GM04503 (cell line): ENCODE measurements at places on chromosomes 6 and 20.

DNA sequence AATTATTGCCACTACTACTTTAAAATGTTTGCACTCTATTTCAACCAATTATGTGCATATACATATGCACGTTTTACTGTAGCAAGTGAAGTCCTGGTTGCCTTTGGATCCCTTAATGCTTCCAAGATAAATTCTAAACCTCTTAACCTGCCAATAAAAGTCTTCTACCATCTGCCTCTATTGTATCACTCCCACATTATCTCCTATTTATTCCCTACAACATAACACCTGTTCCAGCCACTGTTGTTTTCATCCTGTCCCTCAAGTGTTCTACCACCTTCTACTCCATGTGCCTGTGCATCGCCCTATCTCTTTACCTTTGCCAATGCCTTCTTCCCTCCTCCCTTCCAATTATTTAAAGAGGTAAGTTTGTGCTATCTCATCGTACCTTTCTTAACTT, 499.0 kb upstream of the RNF217 start:
- DNase-seq, result no peak

DNA sequence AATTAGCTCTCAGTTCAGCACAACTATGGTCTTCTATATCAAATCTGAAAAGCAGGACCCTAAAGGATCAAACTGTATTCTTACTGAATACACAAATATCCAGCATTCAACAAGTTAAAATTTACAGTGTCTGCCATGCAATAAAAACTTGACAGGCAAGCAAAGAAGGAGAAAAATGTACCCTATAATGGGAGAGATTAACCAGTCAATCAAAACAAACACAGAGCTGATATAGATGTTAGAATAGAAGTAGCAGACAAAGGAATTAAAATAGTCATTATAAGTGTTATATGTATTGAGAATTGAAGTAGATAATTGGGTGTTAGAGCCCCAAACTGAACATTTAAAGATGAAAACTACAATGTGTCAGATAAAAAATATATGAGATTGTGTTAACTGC, 914.9 kb downstream of the EPHA7 start:
- no peak for DNase-seq

DNA sequence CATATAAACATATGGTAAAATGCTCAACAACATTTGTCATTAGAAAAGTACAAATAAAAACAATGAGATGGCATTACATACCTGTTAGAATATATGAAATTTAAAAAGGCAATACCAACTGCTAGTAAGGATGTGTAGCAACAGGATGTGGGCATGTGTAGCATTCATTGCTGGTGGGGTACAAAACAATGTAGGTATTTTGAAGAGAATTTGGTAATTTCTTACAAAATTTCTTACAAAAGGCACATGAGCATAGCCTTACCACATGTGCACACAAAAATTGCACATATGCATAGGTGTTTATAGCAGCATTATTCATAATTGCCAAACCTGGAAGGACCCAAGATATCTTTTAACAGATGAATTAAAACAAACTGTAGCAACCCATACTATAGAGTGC, 1355.1 kb upstream of the CITED2 start:
- DNase-seq, result no peak

DNA sequence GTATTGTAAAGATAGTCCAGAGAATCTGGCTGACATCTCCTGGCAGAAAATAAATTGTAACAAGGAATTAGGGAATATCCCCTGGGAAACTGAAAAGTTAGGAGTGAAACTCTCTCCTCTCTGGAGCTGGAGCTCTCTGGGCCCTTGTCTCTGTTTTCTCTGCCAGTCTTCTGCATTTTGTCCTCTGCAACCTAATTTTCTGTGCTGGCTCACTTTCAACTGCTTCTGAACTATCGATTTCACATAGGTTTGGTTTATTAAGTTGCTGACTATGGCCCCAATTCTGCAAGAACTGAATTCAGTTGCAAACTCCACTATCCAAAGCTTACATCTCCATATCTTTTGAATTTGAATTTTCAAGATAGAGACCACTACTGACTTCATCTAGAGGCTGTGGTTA, 9.3 kb downstream of the TCF21 start:
- no peak for DNase-seq

- no peak for DNase-seq
These were observed 581.4 kb upstream of the GJE1 start for GRCh38 chr6:141551318-141551717.

- DNase-seq, result no peak
These were observed 409 bp upstream of the ATXN1 start for GRCh38 chr6:16761471-16762267.

- no peak for DNase-seq
These were observed 107.9 kb downstream of the TSHZ2 start for GRCh38 chr20:53079828-53080686.

DNA sequence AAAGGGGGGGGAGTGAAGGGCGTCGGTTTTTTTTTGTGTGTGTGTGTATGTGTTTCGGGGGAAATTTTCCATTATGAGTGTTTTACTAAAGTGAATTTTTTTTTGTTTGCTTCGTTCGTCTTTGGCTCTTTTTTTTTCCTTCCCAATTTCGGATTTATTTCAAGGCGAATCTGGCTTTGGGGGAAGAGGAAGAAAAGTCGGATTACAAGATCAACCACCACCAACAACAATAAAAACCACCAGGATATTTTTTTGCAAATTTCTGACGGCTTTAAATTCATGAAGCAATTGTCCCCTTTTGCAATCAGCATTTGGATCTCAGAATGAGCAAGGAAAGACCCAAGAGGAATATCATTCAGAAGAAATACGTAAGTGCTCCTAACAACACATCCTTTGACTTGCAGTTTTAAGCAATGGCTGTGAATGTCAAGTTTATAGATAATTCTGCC, 372 bp downstream of the JARID2 start:
- DNase-seq, result no peak

GRCh38 chr20:16953858-16954257, 205.7 kb downstream of the OTOR start:
- DNase-seq, result no peak

- no peak for DNase-seq
These were observed 114.5 kb downstream of the JAG1 start for GRCh38 chr20:10559266-10559665.

DNA sequence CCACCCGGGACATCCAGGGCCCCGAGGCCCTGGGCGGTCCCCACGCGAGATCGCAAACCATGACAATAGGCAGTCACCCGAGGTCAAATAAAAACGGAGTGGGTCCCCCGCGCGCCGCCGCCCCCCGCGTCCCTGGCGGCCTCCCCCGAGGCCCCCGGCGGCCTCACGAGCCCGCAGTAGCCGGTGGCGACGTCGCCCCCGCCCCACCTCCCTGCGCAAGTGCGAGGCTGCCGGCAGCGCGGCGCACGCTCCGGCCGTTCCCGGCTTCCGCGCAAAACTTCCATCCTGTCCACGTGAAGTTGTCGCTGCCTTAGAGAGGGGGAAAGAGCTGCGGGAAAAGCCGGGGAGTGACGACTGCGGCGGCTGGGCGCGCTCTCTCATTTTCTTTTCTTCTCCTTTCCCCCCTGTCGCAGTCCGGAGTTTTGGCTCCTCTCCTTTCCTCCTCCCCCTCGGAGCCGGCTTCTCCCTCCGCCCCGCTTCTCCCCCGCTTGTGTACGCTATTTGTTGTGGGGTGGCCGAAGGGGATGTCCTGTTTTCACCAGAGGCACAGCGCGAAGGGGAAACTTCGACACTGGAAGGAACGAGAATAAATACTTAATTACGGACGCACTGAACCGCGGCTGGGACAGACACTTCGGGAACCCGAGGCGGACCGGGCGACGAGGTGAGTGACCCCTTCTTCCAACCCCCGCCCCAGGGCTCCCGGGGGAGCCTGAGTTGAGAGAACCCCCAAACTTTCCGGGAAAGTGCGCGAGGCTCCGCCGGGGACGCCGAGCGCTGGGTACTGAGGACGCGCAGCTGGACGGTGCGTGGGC, at the start of gene EYA4:
EYA4 (plus strand) TSS at position 272 of the 815 bp plus-strand sequence. CDS start 33,424 bp downstream, outside the sequence.
- DNase-seq, result no peak

GRCh38 chr6:53192682-53193188, 44.1 kb upstream of the GCM1 start:
- DNase-seq, result no peak

DNA sequence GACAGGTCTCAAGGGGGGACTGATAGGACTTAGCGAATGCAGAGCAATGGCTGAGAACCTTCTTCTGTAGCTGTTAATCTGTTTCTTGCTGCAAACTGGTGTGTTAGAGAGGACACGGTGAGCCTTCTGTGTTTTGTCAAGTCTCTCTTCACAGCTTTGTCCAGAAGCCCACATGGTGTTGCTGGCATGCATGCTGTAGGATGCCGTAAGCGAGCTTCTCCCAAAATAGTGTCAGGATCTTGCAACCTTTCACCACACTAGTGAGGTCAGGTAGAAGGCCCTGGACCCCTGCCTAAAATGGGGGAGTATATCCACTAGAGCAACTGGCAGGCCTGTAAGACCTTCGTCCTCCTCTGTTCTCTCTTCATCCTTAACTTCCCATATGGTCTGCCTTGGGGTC, 51.9 kb upstream of the GLP1R start:
- no peak for DNase-seq

GRCh38 chr6:63705707-63706106, 70.1 kb downstream of the PHF3 start:
- no peak for DNase-seq

DNA sequence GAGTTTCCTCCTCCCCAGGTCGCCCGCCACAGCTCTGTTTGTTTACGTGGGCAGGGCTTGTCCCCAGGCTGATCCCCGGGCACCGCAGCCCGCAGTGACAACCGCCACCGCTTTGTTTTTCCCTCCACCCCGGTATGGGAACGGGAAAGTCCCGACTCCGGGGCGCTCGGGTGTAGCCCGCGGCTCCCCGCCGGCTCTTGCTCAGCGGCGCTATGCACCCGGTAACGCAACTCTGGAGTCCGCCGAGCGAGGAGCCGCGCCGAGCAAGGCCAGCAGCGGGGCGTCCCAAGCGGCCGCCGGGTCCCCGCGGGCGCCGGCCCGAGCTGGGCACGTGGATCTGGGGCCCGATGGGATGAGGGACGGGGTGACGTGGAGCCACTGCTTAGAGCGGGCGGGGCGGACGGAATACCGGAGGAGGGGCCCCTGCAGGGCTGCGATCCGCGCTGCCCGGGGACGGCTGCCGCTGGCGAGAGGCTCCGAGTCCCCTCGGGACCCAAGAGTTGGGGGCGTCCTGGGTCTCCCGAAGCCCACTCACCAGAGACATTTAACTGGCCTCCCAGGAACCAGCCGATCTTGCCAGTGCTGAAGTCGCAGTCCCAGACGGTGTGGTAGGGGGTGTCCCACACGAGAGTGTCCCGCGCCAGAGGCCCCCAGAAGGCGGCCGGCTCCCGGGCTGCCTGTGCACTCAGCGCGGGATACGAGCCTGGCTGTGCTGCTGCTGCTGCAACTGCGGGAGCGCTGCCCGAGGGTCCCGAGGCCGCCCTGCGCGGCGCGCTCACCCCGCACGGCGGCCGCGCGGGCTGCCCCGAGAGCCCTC, 497 bp downstream of the ACSS1 start:
- no peak for DNase-seq

GRCh38 chr20:41668057-41668749, 50.0 kb upstream of the CHD6 start:
- no peak for DNase-seq

- DNase-seq, result no peak
These were observed 95.6 kb downstream of the UST start for GRCh38 chr6:148842296-148843019.

- no peak for DNase-seq
These were observed 59.0 kb downstream of the TFAP2C start for GRCh38 chr20:56688106-56688505.

DNA sequence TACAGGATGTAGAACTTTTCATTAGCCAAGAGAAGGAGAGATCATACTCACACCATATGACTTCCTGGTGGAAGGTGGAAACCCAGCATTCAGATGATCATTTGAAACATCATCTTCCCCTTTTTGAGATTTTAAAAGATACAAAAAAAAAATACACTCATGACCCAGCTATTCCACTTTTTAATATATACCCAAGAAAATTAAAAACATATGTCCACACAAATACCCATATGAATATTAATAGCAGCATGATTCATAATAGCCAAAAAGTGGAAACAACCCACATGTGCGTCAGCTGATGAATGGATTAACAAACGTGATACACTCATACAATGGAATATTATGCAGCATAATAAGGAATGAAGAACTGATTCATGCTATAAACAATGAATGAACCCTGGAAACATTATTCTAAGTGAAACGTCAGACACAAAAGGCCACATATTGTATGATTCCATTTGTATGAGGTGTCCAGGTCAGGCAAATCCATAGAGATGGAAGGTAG, 130.0 kb upstream of the SGK1 start:
- peak; percentile 83 for DNase-seq

GRCh38 chr20:10571313-10571815, 102.4 kb downstream of the JAG1 start:
- no peak for DNase-seq

GRCh38 chr6:85364344-85364743, 85.5 kb upstream of the NT5E start:
- DNase-seq, result peak; percentile 16

DNA sequence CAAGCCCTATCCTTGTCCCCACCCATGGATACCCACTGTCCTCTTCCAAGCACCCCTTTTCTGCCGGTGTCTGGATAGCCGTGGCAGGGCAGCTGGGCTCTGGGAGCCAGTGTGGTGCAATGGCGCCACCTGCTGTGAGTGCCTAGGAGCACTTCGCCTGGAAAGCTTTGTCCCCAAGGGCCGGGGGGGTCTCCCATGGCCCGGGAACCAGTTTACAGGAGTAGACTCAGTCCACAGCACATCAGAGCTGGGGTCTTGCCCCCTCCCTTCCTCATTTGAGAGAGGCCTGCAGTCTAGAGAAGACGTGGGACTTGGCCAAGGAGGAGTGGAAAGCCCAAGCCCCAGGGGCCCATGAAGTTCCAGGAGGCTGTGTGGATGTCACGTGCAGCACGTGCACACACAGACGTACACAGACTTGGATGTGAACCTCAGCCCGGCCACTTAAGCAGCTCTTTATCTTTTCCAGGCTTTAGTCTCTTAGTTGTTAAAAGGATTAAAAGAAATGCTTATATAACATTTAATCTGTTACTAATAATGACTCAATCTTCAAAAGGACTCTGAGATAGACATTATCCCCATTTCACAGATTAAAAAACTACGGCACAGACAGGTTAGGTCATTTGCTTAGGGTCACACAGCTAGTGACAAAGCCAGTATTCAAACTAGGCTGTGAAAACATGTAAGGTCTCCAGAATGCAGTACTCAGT, 40.9 kb upstream of the CDH22 start:
- DNase-seq, result no peak

GRCh38 chr20:1494436-1494835, 3.2 kb upstream of the SIRPB2 start:
- DNase-seq, result no peak

GRCh38 chr6:143694560-143694959, 16.8 kb downstream of the PHACTR2 start:
- DNase-seq, result no peak

- DNase-seq, result no peak
These were observed 2.1 kb downstream of the C6orf163 start for GRCh38 chr6:87346700-87347099.

DNA sequence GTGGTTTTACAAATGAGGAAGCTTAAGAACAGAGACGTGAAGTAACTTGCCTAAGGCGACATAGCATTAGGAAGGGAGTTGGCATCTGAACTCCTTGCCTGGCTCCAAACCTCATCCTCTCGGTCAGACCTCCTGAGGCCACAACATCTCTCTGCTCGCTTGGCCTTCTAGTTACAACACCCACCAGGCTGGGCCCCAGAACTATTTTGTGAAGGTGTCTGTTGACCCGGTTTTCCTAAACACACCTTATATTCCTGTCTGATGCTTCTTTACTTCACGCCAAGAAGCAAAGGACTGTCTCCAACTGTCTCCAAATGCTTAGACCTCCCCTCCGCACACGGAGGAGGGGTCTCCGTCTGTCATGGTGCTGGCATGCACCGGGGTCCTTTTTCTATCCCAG, 326.6 kb downstream of the THBS2 start:
- no peak for DNase-seq

- DNase-seq, result no peak
These were observed 273.6 kb downstream of the PACRG start for GRCh38 chr6:163001330-163001729.
